ENCODE measurements at places on chromosomes 6 and 20. TPM values are rescaled to one million over a fixed set of nuclear protein-coding genes. Genes with fewer than 3 reads are reported as not detected.

C6orf62 gene
- total RNA-seq: 41.2 TPM

GPLD1 gene
- 2.6 TPM for total RNA-seq

ENPP3 gene
- total RNA-seq: 1.0 TPM

TP53TG5 gene
- not detected for total RNA-seq

RNF217 gene
- 27.1 TPM for total RNA-seq

GSTA4 gene
- total RNA-seq: 35.5 TPM

TAGAP gene
- total RNA-seq: 2.1 TPM

ERVFRD-1 gene
- total RNA-seq: not detected

Data from skeletal muscle tissue (tissue), 5 donors.